ENCODE measurements at places on chromosomes 6 and 20.

GRCh38 chr20:49948809-49949507 is 12.8 kb downstream of the RNF114 start:
- DNase-seq = no peak

- no peak for DNase-seq
Measured at GRCh38 chr6:32637219-32637880, at the start of gene HLA-DQA1. TSS of gene HLA-DQA1 (plus strand) at chr6:32637406. CDS start at chr6:32637459, 53 bp downstream.

GRCh38 chr20:62888406-62888805 is 26.8 kb upstream of the TCFL5 start:
- no peak for DNase-seq

DNA sequence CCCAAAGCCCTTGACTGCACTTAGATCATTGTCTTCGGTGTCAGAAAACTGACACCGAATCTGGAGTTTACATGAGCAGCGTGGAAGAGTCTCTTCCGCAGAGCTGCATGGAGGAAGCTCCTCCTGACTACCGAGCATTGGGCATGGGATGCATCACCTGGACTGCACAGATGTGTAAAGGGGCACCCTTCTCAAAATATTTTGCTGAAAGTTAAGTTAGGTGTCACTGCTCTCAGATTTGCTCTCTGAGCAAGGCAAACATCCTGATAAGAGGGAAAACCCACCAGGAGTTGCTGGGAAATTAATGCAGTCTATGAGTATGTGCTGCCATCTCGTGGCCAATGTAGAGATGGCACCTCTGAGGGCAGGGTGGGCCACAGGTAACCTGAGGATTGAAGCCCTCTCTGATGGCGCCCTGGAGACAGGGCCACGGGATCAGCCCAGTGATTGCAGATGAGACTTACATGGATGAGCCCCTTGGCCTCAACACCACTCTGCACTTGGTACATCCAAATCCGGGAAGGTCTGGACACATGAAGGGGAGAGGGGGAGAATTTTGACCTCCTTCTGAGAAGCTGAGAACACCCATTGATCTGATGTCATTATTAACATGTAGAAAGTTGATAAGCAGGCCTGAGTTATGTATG is 129.9 kb downstream of the LPA start:
- DNase-seq = no peak

DNA sequence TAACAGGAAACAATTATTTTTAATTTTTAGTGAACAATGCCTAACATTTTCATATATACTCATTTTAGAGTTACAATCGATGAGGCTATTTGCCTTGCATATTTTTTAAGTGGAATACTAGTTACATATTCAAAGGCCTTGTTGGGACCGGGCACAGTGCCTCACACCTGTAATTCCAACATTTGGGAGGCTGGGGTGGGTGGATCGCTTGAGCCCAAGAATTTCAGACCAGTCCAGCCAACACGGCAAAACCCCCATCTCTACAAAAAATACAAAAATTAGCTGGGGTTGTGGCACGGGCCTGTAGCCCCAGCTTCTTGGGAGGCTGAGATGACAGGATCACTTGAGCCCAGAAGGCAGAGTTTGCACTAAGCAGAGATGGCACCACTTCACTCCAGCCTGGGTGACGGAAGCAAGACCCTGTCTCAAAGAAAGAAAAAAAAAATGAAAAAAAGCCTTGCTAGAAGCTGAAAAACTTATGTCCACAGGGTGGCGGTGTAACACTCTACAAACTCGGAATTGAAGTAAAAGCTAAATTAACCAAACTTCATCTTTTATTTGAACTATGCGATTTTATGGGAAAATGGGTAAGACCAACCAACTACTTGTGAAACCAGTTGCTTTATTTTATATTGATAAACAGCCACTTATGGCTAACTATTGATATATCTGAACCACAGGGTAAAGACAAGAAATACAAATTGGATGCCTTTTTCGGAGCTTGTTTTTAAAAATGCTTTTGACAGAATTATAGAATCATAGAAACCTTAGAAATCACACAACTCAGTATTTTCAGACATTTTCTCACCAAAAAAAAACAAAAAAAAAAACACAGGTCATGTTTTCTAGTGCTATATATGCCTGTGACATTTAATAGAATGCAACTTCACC is 24.1 kb upstream of the ROS1 start:
- no peak for DNase-seq

- DNase-seq = no peak
Measured at GRCh38 chr6:165664559-165665383, 1.7 kb upstream of the PDE10A start.

DNA sequence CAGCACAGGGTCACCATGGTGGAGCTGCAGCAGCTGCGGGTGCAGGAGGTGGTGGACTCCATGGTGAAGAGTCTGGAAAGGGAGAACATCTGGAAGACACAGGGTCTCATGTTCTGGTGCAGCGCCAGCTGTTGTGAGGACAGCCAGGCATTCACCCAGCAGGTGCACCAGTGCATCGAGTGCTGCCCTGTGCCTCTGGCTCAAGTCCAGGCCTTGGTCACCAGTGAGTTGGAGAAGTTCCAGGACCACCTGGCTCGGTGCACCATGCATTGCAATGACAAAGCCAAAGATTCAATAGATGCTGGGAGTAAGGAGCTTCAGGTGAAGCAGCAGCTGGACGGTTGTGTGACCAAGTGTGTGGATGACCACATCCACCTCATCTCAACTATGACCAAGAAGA is 22.9 kb upstream of the RIPK1 start:
- no peak for DNase-seq

DNA sequence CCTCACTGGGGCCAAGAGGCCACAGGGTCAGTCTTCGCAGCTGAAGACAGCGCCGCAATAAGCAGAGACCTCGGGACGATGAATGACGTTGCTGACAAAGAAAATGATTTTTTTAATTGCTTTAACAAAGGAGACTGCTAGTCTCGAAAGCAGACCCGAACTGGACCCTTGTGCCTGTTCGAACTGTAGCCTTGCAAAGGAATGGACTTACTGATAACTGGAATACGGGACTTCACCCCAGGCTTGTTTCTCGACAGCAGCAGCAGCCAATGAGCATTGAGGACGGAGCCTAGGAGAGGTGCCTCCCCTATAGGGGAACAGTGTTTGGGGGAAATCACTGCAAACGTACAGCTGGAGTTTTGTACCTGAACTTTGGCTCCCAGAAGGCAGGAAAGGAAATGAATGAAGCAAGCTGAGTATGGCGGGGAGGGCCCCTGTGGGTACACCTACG is 1.3 kb upstream of the TAF4 start:
- no peak for DNase-seq

All from CMK (cell line).